D721Med (cell line): ENCODE measurements at places on chromosomes 5 and 9.

- no peak for DNase-seq
Measured at GRCh38 chr5:60810438-60811085, 33.5 kb downstream of the ELOVL7 start.

GRCh38 chr9:74874220-74874619, 13.5 kb downstream of the TRPM6 start:
- no peak for DNase-seq

DNA sequence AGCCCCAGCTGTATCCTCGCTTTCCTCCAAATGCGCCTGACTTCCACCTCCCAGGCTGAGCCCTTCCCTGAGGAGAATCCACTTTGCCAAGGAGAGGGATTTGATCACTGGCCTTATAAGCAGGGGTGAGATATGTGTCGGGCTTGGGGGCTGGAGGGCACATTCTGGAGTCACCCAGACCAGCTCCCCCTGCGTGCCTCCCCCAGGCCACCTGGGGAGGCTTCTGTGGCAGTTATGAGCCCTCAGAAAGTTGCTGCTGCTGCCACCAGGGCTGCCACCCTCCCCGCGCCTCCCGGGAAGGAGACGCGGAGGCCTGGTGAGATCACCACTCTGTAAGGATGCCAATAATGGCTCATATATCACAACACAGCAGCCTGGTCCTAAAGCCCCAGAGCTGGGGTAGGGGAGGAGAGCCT, 211.5 kb downstream of the PAPPA start:
- no peak for DNase-seq

- no peak for DNase-seq
Measured at GRCh38 chr9:22073349-22073748, 64.2 kb upstream of the CDKN2B start.
